Activated CD8-positive, alpha-beta memory T cell treated with anti-CD3 and anti-CD28 coated beads, Interleukin-2, amount 50 U/mL, for 4 hours (primary cell): ENCODE measurements at places on chromosomes 13 and 19.

DNA sequence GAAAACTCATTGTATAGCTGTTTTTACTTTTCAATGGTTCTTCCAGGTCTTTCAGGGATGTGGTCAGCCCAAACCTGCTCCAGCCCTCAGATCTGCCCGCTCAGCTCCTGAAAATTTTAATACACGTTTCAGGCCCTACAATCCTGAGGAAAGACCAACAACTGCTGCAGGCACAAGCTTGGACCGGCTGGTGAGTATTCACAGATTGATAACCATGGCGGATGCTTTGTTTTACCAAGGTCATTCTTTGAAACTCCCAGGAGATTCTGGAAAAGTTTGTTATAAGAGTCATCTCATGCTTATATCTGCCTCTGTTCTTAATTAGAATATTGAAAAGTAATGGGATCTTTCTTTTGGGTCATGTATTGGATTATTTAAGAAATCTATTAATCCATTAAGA, 173.5 kb downstream of the DCT start:
- DNase-seq, result no peak

DNA sequence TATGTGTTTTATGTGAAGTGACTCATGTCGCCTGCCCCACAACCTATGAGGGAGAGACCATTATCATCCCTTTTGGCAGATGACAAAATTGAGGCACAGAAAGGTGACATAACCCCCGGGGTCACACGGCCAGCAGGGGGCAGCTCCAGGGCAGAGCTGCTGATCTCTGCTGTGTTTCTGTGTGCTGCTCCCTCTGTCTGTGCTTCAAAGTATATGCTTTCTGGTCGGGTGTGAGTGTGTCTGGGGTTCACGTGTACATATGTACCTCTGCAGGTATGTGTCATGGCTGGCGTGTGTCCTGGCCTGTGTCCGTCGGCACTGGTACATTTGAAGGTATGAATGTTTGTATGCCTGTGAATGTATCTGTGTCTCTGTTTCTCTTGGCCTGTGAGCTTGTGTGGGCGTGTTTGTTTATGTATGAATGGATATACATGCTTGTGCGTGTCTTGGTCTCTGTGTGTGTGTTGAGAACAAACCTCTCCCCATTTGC, 7.1 kb downstream of the LIPE start:
- peak; percentile 78 for DNase-seq

DNA sequence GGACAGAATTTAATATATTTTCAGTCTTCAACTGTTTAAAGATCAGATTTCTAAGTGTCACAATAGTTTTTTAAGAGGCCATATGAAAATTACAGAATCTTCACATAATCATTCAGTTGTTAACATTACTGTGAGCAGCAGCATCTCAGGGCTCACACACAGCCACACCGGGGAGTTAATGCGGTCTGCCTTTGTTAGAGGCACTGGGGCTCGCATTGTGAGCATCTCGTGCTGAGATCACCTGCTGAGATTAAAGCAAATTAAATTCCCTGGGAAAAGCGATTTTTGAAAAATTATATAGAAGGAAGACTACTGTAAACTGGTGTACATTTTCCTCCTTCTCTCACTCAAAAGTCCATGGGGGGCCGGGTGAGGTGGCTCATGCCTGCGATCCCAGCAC, 16.6 kb downstream of the GPR12 start:
- DNase-seq, result no peak

- no peak for DNase-seq
Observed at GRCh38 chr13:50850445-50850844, 7.0 kb upstream of the DLEU7 start.

GRCh38 chr19:4638317-4638716, 999 bp upstream of the TNFAIP8L1 start:
- DNase-seq, result no peak

- DNase-seq, result peak; percentile 17
Observed at GRCh38 chr13:109783815-109784589, 2.4 kb downstream of the IRS2 start.

GRCh38 chr13:105343134-105343806, 1192.2 kb downstream of the EFNB2 start:
- DNase-seq, result no peak

GRCh38 chr13:96119921-96120320, 30.0 kb downstream of the HS6ST3 start:
- no peak for DNase-seq

DNA sequence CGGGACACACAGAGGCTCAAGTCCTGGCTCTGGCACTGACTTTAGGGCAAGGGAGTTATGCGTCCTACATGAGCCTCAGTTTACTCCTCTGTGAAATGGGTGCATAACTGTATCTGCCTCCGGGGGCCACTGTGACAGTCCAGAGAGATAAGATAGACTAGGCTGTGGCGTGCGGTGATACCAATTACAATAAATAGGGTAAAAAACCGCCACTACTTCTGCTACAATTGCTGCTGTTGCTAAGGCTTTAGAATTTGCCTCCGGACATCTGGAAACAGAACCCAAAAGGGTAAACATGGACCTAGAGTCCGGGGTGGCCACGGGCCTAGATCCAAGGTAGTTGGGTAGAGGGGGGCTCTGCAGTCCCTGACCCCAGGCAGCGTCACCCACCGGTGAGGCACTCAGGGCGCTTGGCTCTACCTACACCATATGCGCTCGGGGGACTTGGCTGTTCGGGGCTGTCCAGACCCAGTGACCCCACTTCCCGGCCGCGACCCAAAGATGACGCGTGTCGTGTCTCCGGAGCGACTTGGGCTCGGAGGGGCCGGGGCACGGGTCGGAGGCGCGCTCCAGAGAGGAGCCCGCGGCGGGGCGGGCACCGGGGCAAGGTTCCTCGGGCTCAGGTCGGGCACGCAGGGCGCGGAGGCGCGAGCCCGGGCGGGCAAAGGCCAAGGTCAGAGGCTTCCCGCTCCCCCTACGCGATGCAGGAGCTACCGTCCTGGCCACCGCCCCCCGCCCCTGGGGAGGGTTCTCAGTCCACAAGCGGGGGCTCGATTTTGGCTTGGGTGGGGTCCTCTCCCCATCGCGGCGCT, 1.1 kb downstream of the INSR start:
- no peak for DNase-seq

DNA sequence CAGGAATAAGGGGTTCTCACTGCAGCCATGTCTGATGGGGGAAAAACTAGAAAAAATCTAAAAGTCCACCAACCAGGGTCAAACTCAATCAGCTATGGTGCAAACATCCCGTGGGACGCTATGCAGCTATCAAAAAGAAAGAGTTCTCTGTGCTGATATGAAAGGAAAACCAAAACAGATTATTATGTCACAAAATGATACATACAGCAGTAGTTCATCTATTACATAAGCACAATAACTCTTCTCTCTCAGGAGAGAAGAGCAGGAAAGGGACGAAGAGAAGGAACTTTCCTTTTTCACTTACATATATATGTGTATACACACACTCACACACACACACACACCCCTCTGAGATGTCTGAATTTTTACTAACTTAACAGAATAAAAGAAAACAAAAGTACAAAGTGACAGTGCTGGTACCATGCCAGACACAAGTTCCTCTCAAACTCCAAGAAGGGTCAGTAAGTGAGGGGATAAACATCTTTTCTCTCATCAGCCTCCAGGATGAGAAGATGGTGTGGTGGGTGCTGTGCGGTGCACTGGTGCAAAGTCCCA, 2.9 kb upstream of the FKRP start:
- DNase-seq, result no peak
